ENCODE measurements at places on chromosomes 4 and X.

DNA sequence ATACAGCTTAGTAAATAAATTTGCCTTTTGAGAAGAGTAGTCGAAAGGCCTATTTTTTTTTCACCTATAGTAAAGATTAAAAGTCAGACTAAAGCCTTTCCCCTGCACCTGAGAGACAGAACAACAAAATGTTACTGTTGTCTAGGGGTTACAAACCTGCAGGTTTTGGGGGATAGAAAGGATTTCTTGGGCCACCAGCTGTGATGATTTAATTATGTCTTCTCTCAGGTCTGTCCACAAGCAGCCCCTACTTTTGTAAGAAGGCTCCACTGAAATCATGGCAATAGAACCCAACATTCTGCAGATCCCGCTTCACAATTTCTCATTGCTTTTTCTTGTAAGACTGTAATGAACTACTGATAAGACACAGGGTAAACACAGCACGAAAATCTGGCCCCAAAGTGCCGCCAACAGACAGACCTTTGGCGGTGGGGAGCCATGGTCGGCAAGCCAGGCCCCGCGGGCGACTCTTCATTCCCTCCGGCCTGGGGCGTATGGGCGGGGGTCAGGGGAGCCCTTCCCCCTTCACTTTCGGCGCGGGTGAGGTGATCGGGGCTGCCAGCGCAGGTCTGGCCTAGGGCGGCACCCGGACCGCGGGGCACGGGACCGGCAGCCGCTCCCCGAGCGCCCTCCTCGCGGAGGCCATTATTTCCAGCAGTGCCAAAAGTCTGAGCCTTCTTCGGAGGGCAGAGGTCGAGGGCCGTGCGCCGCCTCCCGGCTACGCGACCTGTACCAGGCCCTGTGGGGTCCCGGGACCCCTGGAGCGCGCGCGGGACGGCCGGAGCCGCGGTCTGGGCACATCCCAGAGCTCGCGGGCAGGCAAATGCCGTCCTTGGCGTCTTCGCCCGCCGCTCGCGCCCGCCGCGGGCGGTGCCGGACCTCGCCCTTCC is 812 bp upstream of the KDM6A start:
- peak; percentile 2 for DNase-seq

DNA sequence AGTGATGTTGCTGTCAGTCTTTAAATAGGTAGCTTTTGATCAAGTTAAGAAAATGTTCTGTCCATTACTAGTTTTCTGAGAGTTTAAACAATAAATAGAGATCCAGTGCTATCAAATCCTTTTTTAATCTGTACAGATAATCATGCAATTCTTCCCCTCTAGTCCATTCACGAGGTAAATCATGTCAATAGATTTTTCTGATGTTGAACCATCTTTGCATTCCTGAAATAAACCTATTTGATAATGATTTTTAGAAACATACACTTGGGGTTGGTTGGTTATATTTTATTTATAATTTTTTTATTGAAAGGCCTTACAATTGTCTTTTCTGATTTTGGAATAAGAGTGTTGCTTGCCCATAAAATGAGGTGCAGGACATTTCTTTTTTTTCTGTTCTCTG is 95.0 kb downstream of the FAM53A start:
- no peak for DNase-seq

GRCh38 chr4:88623097-88623496 is 30.8 kb downstream of the HERC3 start:
- DNase-seq, result no peak

DNA sequence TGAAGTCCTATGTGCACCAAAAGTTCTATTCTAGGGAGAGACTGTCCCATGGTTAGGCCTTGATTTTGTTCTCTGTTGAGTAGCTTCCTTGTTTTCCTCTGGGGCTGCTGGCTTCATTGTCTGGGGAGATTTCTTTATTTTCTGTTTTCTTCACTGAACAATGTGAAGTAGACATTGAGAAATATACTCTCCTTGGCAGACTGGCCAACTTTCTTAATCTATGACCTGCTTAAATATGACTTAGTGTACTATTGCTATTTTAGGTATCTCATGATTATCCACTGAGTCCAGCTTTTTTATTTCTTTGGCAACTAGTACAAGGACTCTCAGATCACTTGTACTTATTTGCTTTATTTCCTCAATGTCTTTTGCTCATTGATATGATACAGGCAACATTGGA is 1594.6 kb downstream of the ARAP2 start:
- no peak for DNase-seq

DNA sequence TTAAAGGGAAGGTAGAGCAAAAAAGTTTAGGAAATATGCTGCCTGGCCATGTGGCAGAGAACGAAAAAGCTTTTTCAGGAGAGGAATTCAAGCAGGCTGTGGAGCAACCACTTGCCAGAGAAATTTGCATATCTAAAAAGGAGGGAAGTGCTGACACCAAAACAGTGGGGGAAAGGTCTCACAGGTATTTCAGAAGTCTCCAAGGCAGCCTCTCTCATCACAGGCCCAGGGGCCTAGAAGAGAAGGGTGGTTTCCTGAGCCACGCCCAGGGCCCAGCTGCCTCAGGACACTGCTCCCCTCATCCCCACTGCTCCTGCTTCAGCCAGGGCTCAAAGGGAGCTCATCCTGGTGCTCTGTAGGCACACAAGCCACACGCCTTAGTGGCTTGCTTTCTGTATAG is 29.9 kb upstream of the STS start:
- DNase-seq, result no peak

- DNase-seq, result no peak
Measured at GRCh38 chr4:119053997-119054396, 81.6 kb upstream of the MYOZ2 start.

DNA sequence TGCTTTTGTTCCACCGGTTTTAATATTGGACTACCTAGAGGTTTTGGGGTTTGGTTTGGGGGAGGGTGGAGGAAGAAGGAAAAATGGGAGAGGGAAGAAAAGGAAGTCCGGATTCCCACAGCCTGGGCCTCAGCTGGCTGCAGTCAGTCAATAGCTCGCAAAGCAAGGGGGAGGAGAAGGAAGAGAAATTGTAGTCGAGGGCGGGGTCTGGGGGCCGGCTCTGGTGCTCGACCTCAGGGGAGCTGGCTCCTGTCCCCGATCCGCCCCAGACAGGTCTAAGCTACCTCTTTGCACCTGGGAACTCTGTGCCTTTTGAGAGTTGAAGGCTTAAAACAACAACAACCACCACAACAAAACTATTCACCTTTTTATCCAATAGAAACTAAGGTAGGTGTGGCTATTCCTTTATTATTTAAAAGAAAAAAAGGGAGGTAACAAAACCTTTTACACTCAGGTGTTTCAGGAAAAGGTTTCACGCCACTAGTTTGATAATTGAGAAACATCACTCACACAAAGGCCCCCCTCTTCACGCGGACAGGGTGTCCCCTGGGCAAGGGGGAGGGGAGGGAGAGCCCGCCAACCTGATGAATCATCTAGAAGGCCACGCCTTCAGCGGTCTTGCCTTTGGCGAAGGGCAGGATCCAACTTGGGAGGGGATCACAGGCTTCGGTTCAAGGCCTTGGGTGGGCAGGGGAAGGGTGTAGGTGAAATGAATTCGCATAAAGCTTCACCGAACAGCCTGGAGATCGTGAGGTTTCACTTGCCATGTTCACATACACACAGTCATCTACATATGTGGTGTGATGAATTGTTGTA is 1.6 kb upstream of the LNX1 start:
- DNase-seq, result no peak

DNA sequence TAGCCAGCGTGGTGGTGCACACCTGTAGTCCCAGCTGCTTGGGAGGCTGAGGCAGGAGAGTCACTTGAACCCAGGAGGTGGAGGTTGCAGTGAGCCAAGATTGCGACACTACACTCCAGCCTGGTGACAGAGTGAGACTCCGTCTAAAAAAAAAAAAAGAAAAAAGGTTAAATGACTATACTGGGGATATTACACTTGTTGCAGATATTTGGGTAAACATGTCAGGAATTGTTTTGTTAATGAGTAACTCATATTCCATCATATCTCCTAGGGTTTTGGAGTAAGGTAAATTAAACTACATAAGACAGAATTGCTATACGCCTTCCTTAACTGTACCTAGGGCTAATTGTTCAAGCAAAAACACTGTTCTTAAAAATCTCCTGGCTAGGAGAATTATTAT is 291.4 kb upstream of the IGFBP7 start:
- DNase-seq, result no peak

- no peak for DNase-seq
Measured at GRCh38 chr4:135672202-135672601, 1470.6 kb upstream of the PABPC4L start.

GRCh38 chr4:69838977-69839376 is 21.0 kb downstream of the SULT1E1 start:
- DNase-seq, result no peak

DNA sequence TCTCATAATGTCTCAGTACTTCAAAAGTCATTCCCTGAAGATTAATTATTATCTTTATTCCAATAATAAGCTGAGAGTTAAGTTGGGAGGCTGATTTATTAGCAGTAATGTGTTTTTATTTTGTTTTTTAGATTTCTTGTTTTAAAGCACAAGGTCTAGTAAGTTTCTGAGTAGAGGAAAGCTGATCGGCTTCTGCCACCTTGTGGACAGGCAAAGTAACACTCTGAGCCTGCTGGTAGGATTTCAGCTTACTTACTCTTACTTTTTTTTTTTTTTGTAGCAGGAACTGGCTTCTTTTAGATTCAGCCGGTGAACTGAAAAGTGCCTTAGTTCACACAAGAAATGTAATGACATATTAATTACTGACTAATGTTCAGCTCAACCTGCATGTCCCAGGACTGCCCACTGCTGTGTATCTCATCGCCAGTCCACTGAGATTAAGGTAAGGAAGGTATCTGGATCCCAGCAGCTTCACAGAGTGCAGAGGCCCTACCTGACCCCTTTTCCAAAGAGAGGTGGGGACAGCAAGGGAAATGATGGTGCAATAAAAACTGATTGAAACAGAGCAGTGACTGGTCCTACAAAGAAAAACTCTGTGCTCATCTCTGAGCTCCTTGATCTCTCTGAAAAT is 126.5 kb downstream of the ADGRA3 start:
- DNase-seq, result no peak

GRCh38 chr4:30718641-30719453 is 1.3 kb upstream of the PCDH7 start:
- DNase-seq, result no peak

- DNase-seq, result no peak
Measured at GRCh38 chr4:6199422-6199921, 877 bp downstream of the JAKMIP1 start.

- no peak for DNase-seq
Measured at GRCh38 chrX:124028182-124028581, 66.7 kb downstream of the STAG2 start.

GRCh38 chrX:22666441-22666840 is 333.3 kb upstream of the DDX53 start:
- DNase-seq, result no peak

DNA sequence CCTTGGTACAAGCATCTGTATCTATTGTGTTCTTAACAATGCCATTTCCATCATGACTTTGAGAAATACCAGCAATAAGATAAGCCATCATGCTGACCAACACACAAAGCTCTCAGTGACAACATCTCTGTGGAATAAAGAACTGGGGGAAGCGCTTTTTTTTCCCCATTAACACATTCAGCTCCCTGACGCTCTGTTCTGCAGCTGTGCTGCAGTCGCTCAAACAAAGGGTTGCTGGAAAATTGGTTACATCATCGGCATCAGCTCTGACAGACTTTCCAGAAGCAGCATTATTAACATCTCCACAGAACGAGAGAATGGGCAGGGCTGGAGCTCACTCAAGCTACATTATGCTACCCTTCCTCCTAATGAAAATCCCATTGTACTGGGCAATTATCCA is 39.9 kb downstream of the DCX start:
- no peak for DNase-seq

DNA sequence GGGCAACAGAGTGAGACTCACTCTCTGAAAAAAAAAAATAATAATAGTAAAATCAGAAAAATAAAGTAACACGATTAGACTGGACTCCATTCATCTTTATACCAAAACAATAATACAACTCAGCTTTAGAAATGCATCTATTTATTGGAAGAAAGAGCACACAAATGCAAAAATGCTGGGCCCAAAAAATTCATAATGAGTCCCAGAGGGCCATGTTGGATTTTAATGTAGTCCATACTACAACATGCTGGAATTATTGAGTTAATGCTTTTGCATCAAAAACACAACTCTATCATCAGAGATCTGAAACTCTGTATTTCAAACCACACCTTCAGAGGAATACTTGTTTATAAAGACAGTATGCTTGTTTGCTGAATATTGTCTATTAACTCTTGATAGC is 1614.7 kb downstream of the STIM2 start:
- DNase-seq, result no peak

GRCh38 chr4:15648600-15648999 is 6.6 kb downstream of the FBXL5 start:
- no peak for DNase-seq

- DNase-seq, result no peak
Measured at GRCh38 chr4:114046331-114046730, 66.9 kb upstream of the ARSJ start.

GRCh38 chr4:30821275-30821674 is 101.1 kb downstream of the PCDH7 start:
- no peak for DNase-seq

GRCh38 chr4:127400276-127400675 is 232.5 kb upstream of the INTU start:
- no peak for DNase-seq

DNA sequence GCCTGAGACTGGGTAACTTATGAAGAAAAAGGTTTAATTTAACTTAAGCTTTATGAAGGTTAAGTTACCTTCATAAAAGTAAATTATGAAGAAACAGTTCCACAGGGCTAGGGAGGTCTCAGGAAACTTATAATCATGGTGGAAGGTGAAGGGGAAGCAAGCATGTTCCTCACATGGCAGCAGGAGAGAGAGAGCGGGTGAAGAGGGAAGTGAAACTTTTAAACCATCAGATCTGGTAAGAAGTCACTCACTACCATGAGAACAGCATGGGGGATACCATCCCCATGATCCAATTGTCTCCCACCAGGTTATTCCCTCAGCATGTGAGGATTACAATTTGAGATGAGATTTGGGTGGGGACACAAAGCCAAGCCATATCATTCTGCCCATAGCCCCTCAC is 944.7 kb upstream of the NDST4 start:
- no peak for DNase-seq

DNA sequence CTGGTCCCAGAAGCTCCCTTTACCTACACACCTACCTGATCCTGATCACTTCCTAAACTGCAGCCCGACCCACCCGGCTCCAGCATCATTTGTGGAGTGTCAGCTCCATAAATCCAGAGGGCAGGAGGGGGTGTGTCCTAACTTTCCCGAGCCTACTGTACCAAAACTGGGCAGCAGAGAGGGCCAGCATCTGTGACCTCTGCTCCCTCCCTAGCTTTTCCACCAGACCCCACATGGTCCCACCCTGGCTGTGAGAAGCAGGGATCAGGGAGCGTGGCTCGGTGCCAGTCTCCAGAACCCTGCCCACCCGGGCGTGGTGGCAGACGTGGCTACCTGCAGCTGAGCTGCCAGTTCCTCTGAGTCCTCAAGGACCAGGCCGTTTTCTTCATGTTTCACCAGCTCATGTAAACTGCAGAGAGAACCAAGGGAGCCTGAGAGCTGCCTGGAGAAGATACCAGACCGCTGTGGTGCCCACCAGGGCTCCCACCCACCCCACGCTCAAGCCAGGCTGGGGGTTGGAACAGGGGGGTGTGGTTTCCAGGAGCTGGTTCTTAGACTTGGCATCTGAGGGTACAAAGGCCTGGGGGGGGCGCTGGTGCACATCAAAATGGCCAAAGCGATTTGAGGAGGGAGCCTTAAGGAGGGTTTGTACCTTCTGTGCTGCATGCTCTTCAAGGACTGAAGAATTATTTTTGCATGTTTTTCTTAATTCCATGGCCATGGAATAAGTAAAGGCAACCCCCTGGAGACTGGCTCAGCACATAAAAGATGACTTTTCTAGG is 76.7 kb upstream of the DRD5 start:
- no peak for DNase-seq
